ENCODE measurements at places on chromosomes 7 and 10. TPM values are rescaled to one million over a fixed set of nuclear protein-coding genes. Genes with fewer than 3 reads are reported as not detected.

PRR15 gene
- total RNA-seq = 7.2 TPM

TMEM236 gene
- 0.14 TPM for total RNA-seq

FZD8 gene
- total RNA-seq = 30.9 TPM

PRKG1 gene
- 2.8 TPM for total RNA-seq

LAMB4 gene
- 0.16 TPM for total RNA-seq

TAS2R4 gene
- total RNA-seq = 1.1 TPM

FKBP9 gene
- total RNA-seq = 199 TPM

ENO4 gene
- total RNA-seq = 1.4 TPM

ADIRF gene
- not detected for total RNA-seq

CDC14C gene
- 0.17 TPM for total RNA-seq

CROT gene
- 18.8 TPM for total RNA-seq

CAPZA2 gene
- 261 TPM for total RNA-seq

C10orf143 gene
- 0.73 TPM for total RNA-seq

TCERG1L gene
- 1.9 TPM for total RNA-seq

AGR3 gene
- not detected for total RNA-seq

NET1 gene
- 43.5 TPM for total RNA-seq

PMPCB gene
- total RNA-seq = 44.9 TPM

IFIT1B gene
- total RNA-seq = not detected

SUFU gene
- 25.8 TPM for total RNA-seq

PSD gene
- total RNA-seq = 8.8 TPM

VGF gene
- 40.5 TPM for total RNA-seq
